ENCODE measurements at places on chromosomes 16 and 17. TPM values are rescaled to one million over a fixed set of nuclear protein-coding genes. Genes with fewer than 3 reads are reported as not detected.

EVI2A gene
- 14.5 TPM for polyA plus RNA-seq

IL17C gene
- 1.2 TPM for polyA plus RNA-seq

KRTAP3-2 gene
- polyA plus RNA-seq = not detected

UMOD gene
- 0.25 TPM for polyA plus RNA-seq

UTS2R gene
- not detected for polyA plus RNA-seq

WNT3 gene
- 0.73 TPM for polyA plus RNA-seq

GPR179 gene
- polyA plus RNA-seq = not detected

All from stomach (tissue), 19 donors.